ENCODE measurements at places on chromosomes 4 and X.

GRCh38 chr4:155541716-155542115, 124.9 kb upstream of the GUCY1A1 start:
- no peak for DNase-seq

DNA sequence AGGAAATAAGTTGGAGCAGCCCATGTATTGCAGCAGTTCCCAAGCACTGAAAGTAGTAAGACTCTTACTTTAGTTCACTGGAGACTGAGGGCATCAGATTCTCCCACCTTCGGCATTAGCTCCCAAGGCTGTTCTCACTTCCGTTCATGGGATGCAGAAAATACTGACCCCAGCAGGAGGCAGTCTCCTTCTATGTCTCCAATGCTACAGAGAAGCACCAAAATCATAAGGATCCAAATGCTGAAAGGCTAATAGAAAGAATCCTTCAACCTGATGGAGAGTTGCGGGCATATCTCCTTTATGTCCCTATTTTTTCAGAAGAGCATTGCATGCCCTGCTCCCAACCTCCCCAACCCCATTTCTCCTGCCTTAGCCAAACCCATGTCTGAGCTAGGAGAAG, 32.4 kb downstream of the ADH7 start:
- DNase-seq, result no peak

DNA sequence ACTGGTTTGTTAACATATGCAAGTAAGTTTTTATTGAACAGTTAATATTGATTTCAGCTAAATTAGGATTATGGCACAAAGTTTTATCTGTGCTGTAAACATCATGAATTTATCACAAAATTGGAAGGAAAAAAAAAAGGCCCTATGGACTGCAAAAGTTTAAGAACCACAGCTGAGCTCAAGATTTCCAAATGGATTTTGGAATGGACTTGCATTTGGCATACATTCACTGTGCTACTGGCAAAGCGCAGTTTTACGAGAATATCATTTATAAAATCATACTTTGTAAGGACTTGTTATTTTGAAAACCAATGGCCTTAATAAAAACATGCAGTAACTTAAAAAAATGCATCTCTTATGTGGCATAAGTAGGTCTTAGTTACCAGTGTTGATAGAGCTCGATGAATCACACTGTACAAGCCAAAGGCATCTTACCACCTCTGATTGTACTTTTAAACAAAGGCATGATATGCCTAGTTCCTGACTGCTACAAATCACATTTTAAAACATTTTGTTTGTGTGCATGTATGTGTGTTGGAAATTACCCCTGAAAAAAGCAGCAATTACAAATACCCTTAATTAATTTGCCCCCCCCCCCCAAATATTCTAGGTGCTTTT, 58.6 kb downstream of the TAB3 start:
- no peak for DNase-seq

- DNase-seq, result no peak
Measured at GRCh38 chr4:78014889-78015886, 41.9 kb upstream of the FRAS1 start.

- DNase-seq, result no peak
Measured at GRCh38 chr4:89509708-89510281, 202.2 kb upstream of the GPRIN3 start.

DNA sequence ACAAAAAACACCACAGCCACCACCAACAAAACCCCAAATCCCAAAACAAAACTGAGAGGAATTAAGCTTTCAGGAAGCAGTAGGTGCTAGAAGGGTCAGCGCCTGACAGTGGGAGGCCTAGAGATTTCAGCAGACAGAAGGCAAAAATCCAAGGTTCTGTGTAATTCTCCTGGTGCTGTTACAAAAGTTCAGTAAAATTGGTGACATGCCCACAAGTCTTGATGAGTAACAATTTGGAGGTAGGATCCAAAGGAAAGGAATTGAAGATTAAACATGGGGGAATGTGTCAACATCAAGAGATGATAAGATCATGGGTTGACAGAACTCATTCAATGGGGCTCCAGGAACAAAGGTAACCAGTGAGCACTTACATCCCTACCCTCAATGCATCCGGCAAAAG, 653.8 kb upstream of the CPEB2 start:
- DNase-seq, result no peak
